Right ventricle myocardium superior (tissue), 1 donor: ENCODE measurements at places on chromosomes 6 and 20.
A peak's percentile ranks its signal among the peaks of the same experiment; 100 is the strongest.

DNA sequence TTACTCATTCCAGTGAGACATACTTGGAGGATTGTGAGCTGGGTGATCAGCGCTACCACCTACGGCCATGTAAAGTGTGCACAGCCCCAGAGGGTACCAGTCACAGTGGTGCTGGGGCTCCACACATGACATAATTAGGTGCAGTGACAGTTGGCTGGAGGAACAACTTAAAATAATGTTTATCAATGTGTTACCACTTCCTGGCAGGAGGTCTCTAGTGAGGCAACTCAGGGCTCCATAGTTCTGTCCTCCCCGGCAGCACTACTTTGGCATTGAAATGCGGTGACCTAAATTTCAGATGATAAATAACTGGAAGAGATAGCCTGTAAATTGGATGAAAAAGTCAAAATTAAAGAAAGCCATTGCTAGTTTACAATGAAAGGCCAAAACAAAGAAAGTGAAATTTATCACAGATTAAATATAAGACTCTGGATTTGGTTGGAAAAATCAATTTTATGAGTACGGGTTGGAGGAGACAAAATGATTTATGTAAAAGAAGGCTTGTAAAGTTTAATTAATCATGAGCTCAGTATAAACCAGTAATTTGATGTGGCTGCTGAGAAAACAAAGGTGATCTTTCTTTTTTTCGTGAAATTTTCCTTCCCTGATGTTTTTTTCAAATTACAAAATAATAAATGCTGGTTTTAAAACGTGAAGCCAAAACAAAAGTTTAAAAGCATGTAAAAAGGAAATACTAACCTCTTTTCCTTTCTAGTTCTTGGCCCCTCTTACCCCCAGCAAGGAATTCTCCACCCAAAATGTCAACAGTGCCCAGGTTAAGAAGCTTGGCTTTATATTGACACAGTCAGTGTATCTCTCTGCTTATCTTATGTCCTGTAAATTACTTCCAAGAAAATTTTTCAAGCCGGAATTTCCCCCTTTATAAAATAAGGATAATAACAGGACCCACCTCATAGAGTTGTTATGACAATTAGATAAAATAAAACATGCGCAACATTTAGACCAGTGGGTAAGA lies 126.7 kb upstream of the NOX3 start:
- DNase-seq = no peak

- DNase-seq = no peak
Measured at GRCh38 chr6:36546308-36546919, 865 bp downstream of the STK38 start.

DNA sequence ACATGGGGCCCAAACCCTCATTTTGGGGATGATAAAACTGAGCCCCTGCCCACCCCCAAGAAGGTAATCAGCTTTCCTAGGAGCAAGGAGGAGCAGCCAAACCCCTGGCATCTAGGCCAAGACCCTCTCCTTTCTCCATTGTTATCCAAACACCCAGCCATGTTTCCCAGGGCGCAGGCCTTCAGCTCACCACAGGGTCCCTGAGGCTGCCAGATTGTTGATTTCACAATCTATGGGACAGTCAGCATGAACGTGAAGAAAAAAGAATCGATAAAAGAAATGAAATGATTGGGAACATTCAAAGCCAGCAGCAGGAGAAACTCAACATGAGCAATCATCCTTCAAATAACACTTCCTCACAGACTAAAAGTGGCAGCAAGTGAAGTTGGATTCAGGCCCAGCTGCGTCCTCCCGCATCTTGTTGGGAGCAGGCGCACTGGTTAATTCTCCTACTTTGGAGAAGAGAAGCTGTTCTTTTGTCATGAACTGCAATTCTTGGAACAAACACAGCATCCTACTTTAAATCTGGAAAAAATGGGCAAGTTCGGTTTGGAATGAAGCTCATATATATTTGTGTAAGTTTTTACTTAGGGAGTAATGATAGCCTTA lies 241.8 kb upstream of the PRDM1 start:
- DNase-seq = peak; percentile 77

DNA sequence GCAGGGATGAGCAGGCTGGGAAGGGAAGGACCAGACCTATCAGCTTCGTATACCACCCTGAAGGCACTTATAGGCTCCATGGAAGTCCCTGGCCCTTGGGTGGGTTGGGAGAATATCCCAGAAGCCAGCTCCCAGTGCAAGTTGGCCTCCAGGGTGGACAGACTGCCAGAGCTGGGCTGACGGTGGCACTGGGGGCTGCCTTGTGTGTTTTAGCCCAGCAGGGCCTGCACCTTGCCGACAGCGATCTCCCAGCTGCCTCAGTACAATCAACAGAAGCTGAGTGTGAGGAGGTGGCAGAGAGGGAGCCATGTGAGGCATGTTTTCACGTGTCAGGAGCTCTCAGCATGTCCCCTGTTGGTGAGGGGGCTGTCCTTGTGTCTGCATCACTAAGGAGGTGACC lies 159.5 kb downstream of the VEGFA start:
- no peak for DNase-seq

GRCh38 chr6:52650941-52651340 lies 20.0 kb upstream of the TMEM14A start:
- no peak for DNase-seq

GRCh38 chr6:4879741-4880275 lies 103.6 kb downstream of the CDYL start:
- no peak for DNase-seq
